ENCODE measurements at places on chromosomes 3 and 15.

GRCh38 chr15:51331141-51331540 lies 7.3 kb downstream of the CYP19A1 start:
- no peak for ATAC-seq

DNA sequence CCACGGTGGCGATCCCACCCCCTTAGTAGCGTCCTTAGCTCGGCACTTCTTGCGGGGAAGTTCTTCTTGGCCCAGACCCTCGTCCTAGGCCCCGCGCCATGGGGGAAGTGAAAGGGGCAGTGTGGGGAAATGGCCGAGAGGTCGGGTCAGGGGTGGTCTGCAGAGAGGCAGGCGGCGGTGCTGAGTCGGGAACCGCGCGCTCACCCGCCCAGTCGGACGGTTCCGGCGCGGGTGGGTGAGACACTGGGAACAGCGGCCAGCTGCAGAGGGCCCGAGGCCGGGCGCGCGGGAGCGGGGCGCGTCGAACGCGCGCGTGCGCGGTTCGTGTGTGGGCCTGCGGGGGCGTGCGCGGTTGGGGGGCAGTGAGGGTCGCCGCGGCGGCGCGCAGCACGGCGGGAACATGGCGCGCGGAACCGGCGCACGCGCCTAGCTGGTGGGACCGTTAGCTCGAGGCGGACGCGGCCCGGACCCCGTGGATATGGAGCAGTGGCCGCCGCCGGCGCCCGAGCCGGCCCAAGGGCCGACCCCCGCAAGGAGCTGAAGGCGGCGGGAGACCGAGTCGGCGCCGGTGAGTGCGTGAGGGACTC lies 246.9 kb downstream of the GOLGA6L6 start:
- no peak for ATAC-seq

DNA sequence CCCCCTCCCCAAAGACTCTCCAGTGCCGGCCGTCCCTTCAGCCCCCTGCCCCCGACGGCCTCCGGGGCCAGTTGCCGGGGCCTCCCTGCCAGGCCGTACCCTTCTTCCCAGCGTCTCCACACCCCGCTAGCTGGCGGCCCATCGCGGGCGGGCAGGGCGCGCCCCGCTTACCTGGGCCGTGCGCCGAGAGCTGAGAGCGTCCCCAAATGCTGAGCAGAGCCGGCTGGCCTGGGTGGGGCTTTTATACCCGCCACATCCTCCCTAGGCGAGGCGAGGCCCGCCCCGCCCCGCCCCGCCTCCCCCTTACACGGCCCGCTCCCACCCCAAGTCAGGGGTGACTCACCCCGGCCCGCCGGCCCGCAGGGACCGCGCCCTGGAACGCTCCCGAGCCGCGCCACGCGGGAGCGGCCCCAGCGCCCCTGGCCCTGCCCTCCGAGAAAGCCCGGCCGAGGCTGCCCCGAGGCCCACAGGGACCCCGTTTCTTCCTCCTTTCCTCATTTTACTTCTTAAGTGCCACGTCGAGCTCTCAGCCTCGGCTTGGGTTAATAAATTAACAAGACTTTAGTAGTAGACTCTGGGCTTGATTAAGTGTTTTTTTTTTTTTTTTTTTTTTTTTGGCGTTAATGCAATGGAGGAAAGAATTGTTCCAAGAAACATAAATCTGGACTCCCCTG lies at the start of gene ANXA2:
ANXA2 (minus strand) TSS at position 215 of the 674 bp plus-strand sequence. CDS start 11,911 bp downstream, outside the sequence.
- ATAC-seq, result peak; percentile 89

DNA sequence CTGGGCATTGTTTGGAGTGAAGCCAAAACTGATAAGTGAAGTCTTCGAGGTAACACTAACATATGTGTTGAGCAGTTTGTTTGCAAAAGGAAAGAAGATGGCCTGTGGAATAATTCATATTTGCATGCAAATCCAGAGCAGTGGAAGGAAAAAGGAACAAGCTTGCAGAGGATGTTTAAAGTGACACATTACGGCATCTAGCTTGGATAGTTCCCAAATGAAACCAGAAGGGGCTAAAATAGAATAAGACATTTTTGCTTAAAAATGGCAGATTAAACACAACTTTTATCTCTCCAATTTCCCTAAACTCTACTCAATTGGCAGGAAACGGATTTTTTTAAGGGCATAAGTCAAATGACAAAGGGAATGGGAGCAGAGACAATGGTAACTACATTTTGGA lies 25.4 kb upstream of the RYK start:
- ATAC-seq, result no peak

- no peak for ATAC-seq
Observed at GRCh38 chr15:89492934-89493631, 3.3 kb downstream of the RHCG start.

GRCh38 chr3:174822320-174822719 lies 36.8 kb upstream of the NAALADL2 start:
- no peak for ATAC-seq

DNA sequence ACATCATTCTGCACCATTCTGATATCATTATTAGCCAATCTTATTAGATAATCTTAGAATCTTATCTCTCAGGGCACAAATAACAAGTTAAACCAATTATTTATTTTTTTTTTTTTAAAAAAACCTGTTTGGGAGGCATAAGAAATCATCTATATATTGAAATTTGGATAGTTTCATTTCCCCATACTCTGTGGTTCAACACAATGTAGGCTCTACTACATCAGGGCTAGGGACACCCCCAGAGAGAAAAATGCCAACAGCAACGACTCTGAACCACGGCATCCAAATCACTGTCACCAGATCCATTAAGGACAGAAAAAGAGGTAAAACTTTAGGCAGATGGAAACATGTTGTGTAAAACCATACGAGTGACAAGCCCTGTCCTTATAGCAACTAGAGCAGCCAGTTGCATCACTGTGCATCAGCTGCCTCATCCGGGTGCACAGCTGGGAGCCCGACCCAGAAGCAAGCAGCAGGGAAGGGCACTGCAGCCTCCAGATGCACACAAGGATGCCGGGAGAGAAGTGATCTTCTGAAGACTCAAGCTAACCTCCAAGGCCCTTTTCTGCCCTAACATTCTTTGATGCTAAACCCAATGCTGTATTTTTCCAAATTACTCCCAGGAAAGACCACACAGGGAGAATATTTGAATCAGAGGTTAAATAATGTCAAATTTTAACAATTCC lies 381.1 kb downstream of the CTNNB1 start:
- ATAC-seq, result no peak

DNA sequence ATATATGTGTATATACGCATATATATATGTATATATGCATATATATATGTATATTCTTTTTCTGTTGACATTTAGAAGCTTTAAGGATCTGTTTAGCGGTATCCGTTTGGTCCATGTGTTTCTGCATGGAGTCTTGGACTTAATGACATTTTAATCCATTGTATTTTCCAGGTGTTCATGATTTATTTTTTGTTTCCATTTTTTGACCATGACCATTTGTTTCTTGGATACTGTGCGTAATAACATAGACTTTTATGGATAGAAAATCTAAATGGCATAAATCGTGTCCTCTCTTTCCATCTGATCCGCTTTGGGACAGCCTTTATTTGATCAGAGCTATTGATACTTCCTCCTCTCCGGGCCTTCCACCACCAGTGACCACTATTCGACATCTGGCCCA lies 19.5 kb downstream of the CRYBG3 start:
- ATAC-seq, result no peak

- no peak for ATAC-seq
Observed at GRCh38 chr3:148828136-148828690, 602 bp downstream of the CPB1 start.

DNA sequence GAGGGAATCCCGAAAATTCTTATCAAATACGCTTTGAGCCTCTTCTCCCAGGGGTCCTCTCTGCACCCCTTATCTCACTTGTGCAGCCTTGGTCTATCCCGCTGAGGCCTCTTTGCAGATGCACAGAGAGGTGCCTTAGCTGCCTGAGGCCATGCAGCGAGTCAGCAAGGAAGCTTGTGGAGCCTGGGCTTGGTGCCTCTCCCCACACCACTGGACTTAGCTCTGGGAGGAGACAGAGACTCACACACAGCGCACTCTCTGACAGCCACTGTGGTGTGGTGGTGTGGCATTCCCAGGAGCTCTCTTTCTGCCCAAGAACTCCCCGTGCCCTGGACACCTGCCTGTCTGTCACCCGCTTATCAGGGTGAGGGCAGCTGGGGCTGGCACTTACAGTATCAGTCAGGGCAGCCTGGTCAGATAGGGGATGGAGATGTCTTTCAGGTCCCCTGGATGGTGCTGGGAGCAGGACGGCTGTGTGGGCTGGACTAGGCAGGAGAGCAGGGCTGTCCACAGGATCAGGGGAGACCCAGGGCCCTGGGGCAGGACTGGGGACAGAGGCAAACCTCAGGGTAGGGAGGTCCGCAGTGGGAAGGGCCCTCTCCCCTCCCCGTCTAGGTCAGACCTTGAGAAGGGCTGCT lies 10.2 kb upstream of the LINGO1 start:
- ATAC-seq, result no peak

DNA sequence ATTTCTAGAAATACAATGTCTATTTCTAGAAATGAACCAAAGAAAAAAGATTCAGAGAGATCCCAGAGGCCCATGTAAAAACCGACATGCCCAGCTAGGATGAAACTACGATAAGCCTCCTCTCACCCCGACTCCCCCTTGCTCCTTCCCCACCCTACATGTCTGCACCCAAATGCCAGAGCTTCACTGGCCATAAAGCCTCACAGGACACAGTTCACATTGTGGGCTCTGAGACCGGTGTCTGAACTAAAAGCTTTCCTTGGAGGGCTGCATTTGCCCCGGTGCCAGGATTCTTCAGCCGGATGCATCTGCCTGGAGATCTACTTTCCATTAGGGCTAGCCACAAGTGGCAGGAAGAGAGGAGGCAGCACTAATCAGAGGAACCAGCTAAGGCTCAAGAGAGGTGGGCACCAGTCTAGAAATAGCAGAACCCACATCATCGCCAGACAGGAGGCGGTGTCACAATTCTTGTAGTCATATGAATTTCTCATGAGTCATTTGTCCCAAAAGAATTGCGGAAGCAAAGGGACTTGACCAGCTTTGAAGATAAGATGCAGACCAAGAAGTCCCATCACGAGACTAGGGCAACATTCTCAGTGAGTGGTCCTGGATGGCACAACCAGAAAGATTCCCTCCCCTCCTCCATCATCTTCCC lies 353.6 kb downstream of the NTRK3 start:
- no peak for ATAC-seq

DNA sequence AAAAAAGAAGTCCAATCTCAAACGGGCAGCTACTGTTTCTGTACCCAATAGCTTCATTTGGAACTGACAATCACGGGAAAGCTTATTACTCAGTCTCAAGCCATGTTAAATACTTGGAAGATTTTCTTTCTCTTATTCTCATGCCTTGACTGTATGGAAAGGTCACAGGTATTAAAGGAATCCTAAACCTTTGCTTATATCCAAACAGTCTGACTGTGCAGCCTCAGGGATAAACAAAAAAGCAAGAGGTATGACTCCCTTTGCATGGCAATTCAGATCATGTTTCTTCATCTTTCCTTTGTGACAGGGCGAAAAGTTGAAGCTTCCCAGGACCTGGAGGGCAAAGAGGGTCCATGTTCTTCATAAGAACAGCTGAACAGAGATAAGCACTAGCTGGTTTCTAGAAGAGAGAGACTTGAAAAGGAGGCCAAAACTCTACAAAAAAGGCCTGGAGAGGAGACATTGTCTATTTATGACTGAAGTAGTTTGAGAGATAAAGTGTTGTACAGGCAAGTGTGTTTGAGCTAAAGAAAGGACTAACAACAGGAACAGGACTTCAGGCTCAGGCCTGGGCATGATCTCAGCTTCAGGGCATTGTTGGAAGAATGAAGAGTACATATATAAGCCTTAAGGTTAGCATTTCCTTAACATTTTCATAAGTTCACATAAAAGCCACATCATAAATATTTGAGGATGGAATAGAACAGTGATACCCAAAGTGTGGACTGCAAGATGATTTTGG lies 231.0 kb upstream of the THRB start:
- ATAC-seq, result no peak

- no peak for ATAC-seq
Observed at GRCh38 chr3:197901626-197902025, 48.4 kb upstream of the RPL35A start.

DNA sequence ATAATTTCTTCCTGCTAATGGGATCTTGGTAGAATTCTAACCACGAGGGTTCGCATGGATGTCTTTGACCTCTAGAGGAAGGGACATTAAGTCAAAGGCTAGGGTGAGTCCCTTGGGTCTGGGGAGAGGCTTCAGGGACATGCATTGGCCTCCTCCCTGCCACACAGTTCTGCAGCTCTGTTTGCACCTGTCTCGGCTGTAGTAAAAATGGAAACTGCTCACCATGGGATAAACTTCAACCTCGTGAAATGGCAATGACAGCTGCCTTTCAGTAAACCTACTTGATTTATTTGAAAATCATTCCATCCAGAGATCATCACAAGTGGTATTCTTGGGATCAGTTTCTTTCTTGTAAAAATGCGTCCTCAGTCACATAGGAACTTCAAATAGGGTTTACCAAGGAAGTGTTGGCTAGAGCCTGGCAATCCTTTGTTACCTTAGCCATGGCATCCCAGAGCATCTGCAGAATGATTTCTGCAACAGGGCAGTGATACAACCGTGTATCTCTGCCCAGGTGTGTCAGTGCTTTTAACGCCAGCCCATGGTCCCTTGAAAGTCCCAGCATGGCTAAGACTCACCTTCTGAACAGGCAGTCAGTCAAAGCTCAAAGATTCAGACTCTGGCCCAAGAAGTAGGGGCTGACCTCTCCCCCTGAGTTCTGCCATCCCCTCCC lies 14.0 kb upstream of the LRTM1 start:
- ATAC-seq, result no peak

- no peak for ATAC-seq
Observed at GRCh38 chr3:52121464-52121805, 32.8 kb downstream of the POC1A start.

DNA sequence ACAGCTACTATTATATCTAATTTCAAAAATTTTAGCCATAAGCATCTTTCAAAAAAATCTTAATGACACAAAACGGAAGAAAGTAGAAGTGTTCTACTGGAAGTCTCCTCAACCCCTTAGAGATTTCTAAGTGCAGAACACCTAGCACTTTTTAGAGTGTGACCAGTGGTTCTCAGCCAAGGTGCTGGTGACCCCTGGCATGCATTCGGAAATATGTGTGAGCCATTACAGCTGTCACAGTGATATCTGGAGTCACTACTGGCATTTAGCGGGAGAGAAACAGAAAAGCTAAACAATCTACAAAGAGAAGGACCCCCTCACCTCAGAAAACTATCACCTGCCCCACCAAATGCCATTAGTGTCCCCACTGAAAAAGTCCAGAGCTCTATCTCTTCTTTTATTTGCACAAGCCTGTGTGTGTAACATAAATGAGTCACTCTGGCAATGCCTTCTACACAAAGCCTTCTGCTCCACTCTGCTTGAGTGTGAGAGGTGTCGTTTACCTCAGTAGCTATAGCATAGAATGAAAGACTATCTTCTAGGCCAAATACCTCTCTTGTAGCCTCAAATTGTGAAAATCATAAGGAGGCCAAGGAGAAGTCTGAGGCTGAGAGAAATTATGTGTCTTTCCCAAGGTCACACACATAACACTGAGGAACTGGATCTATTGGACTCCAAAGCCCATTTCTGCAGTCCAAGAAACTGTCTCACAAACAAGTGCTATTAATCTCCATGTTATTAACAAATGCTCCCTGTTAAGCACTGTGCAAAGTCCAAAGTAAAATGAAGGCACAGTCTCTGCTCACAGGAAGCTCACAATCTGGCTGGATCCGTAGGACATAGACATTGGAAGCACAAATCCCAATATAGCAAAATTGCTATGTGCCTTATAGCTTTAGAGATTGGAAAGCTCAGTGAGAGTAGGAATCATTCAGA lies 28.5 kb upstream of the KCNMB2 start:
- no peak for ATAC-seq

- ATAC-seq, result no peak
Observed at GRCh38 chr3:49017229-49017970, 980 bp downstream of the DALRD3 start.

- ATAC-seq, result no peak
Observed at GRCh38 chr3:61940236-61940635, 378.9 kb downstream of the PTPRG start.

GRCh38 chr3:135918600-135918999 lies 46.9 kb upstream of the PPP2R3A start:
- peak; percentile 51 for ATAC-seq
